ENCODE measurements at places on chromosomes 6 and 20.
A peak's percentile ranks its signal among the peaks of the same experiment; 100 is the strongest.

GRCh38 chr20:15654208-15654649 lies 919.0 kb downstream of the KIF16B start:
- DNase-seq: peak; percentile 74

DNA sequence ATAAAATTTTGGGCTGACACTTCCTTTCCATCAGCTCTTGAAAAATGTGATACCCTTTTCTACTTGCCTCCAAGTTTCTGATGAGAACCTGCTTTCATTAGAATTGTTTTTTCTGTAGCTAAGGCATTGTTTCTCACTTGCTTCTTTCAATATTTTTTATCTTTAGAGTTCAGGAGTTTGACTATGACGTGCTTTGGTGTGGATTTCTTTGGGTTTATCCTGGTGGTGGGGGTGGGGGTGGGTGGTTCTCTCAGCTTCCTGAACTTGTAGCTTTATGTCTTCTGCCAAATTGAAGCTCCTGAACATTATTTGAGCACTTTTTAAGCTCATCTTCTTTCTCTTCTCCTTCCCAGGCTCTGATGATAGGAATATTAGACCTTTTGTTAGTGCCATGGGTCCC lies 11.4 kb downstream of the ZNF831 start:
- no peak for DNase-seq

DNA sequence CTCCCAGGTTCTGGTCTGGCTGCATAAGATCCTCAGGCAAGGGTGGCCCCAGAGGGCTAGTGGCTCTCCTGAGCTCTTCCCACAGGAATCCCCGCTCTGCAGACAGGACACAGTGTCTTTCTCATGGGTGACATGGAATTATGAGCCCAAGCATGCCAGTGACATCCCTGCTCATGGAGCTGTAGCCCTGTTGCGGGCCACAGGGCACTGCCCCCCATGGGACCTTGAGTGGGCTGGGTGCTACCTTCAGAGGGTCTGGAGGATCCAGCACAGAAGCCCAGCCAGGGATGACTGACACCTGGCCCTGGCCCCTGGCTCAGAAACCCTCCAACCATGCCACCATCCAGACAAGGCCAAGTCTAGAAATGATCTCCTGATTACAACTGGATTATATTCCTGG lies 657.5 kb upstream of the DEFB115 start:
- DNase-seq: no peak

- DNase-seq: peak; percentile 64
These were observed 970 bp downstream of the BLTP3A start for GRCh38 chr6:34792605-34793500.

DNA sequence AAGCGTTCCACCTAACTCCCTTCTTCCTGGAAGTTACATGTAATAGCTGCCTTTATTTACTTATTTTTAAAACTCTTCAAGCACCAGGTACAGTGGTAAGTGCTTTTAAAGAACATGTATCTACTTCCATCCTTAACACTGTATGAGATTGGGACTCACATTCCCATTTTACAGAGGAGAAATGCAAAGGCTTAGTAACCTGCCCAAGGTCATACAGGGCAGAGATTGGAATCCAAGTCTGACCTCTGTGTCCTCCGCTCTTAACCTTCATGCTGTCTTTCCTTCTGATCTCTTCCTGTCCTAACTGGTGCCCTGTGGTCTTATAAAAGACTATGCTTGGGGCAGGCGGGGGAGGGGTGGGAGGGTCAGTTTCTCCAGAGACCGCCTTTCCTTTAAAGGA lies 1.6 kb downstream of the B4GALT5 start:
- no peak for DNase-seq

DNA sequence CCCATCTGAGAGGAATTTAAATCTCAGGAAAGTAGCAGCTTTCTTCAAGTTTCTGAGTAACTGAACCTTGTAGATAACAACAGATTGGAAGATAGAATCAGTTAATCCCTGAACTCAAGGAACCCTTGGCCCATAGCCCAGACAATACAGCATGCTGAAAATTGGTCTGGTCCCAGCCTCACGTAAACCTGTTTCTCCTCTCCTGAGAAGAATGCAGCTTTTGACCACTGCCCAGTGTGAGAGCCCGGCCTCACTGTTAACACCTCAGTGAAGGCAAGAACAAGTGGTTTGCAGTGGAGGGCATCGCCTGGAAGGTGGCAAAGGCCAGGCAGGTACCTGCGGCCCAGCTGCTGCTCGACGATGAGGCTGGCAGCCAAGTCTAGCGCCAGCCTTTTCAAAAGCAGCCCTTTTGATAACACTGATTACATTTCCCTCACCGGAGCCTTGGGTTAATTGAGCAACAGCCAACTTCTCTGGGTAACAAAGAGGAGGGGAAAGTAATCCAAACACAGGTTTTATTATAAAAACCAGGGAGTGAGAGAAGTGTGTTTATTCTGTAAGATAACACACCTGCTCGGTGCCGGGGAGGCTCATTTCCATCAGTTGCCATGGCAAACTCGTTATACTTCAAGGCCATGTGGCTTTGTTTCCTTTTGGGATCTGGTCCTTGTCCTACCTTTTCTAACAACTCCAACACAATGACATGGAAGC lies 54.0 kb downstream of the TRAF3IP2 start:
- DNase-seq: peak; percentile 36

DNA sequence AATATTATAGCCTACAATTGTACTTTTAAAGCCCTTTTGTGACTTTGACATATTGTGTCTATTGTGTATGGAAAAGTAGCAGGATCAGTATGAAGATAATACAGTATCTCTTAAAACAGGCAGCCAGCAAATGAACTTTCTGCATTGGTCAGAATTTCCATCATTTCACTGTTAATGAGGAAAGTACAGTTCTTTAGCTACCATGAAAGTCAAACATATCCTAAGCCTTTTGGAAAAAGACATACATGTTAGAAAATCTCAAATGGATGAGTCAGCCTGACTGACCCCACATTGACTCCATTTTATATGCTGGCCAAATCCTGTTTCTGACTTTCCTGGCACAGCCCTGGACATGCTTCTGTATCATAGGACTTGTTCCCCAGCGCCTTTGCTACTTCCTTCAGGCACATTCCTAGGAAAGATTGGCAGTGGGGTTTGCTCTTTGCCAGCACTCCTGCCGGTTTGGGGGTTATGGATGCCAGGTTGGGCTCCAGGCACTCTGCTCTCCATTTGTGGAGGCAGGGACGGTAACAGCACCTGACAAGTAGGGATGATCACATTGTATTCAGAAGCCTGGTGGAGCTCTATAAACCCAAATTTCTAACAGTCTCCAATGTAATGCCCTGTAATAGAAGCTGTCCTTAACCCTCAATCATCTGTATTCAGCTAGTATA lies 43.7 kb downstream of the TOP1 start:
- no peak for DNase-seq

GRCh38 chr6:35454391-35455110 lies 2.4 kb downstream of the FANCE start:
- DNase-seq: no peak
